ENCODE measurements at places on chromosomes 6 and 20.

GRCh38 chr6:55822005-55822404, 53.4 kb downstream of the BMP5 start:
- no peaks in the 10 kb centered on the region for H3K27me3 ChIP-seq
- H3K4me3 ChIP-seq: no peak overlapping the region
- H3K36me3 ChIP-seq: no peaks in the 10 kb centered on the region
- no peaks in the 10 kb centered on the region for H3K4me1 ChIP-seq
- DNase-seq: no peak

DNA sequence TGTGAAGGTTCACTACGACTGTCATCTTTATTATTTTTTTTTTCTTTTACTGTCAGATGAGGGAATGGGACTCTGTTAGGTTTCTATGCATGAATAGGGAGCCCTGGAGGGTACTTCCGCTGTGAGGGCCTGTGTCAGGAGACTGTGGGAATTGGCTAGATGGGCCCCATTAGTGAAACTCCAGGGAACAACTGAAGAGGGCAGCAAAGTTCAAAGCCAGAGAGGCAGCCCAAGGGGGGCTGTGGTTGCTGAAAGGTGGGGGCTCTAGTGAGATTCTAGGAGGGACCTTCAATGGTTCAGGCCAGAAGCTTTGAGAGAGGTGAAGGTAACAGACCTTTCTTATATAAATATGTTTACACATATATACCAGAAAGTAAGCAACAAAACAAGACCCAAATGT, 13.2 kb upstream of the EPB41L1 start:
- H3K4me3 ChIP-seq: no peak overlapping the region
- H3K27ac ChIP-seq: no peak overlapping the region
- no peak for DNase-seq
- H3K4me1 ChIP-seq: no peaks in the 10 kb centered on the region
- peaks cover 37% of the 10 kb centered on the region for H3K27me3 ChIP-seq
- H3K36me3 ChIP-seq: no peaks in the 10 kb centered on the region

- DNase-seq: no peak
- no peaks in the 10 kb centered on the region for H3K27me3 ChIP-seq
- peaks cover 5% of the 10 kb centered on the region for H3K4me1 ChIP-seq
- no peak overlapping the region for H3K4me3 ChIP-seq
- H3K36me3 ChIP-seq: peaks cover 2% of the 10 kb centered on the region
Measured at GRCh38 chr6:157505912-157506491, 125.0 kb downstream of the ZDHHC14 start.

- H3K27ac ChIP-seq: no peak overlapping the region
- no peak overlapping the region for H3K4me3 ChIP-seq
- H3K36me3 ChIP-seq: peaks cover 3% of the 10 kb centered on the region
- no peak for DNase-seq
Measured at GRCh38 chr6:35058358-35058675, 82.8 kb downstream of the TCP11 start.

GRCh38 chr6:56246881-56247653, at the start of gene COL21A1:
COL21A1 (minus strand) TSS chr6:56247580; CDS start chr6:56182618, 64,962 bp downstream.
- H3K4me3 ChIP-seq: no peak within 1 kb of the TSS
- H3K27me3 ChIP-seq: no peaks in the 10 kb centered on the region
- DNase-seq: no peak
